ENCODE measurements at places on chromosomes 4 and X.

DNA sequence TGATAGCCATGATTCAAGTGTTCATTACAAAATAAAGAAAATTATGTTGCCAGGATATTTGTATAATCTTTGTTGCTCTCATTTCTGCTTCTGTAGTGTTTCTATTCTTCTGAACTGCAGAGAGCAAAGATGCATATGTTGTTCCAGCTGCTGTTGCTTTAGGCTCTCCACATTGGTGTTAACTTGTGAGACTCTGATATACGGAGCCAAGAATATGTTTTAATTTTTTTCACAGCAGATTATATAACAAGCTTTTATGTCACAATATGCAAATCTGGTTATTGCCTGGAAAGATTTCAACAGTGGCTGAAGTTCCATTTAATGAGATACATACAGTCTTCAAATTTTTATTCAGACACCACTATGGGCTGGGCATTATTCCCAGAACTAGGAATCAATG, 655.0 kb downstream of the GRXCR1 start:
- no peak for DNase-seq

GRCh38 chrX:149799095-149799714, 17.5 kb downstream of the MAGEA9 start:
- no peak for DNase-seq

- DNase-seq: peak; percentile 57
These were observed 273.0 kb downstream of the ARHGAP24 start for GRCh38 chr4:85747882-85748491.

DNA sequence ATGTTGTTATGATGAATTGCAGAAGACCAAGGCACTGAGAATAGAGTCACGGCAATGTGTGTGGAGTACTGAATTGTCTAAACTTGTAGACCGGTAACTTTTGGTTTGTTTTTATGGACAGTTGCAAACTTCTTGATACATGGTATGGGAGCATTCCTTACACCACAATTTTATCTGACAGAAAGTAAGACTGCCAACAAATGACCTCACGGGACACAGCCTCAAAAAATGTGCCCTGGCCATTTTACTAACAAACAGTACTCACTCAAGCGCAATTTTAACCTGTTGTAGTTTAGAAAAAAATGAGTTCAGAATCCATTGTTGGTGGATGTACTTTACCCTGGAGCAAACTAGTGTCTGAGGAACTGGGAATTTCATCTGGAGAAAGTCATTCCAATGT, 321.2 kb downstream of the CAMK2D start:
- DNase-seq: no peak

GRCh38 chr4:683982-684622, 4.8 kb downstream of the SLC49A3 start:
- no peak for DNase-seq

GRCh38 chrX:14030174-14030530, 460 bp upstream of the GEMIN8 start:
- DNase-seq: no peak

GRCh38 chr4:157220371-157220881, at the start of gene GRIA2:
Gene GRIA2 (plus strand): TSS chr4:157220728. CDS start chr4:157221043, 315 bp downstream.
- DNase-seq: no peak

- DNase-seq: no peak
These were observed 163.2 kb downstream of the SLC7A11 start for GRCh38 chr4:138078751-138079520.

DNA sequence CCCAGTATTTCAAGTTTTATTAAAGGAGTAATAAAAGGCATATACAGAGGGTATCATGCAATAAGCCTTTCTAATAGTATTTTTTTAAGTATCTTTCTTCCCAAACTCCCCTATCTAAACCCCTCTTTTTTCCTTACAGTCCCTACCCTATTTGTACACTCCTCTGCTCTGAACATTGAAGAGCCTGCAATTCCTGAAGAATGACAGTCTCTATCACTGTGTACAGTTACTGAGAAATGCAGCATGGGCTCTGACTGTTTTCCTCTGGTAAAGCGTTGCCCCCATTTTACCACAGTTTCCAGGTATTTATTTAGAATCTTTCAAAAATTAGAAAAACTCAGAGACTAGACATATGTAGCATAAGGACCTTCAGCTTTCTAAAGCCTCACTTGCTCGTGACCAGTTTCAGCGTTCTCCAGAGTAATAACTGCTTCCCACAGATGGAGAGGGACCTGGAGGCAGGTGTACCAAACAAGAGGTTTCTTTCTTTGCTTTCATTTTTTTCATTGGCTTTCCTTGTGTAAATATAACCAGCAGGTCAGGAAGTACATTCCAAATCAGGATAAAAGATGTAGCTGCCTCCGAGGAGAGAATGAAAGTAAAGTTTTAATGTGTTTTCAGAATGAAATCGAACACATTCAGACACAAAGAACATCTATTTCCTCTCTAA, 230.8 kb downstream of the CFAP299 start:
- DNase-seq: no peak

- DNase-seq: no peak
These were observed 234.9 kb upstream of the GPC4 start for GRCh38 chrX:133650239-133650638.

- no peak for DNase-seq
These were observed 76.2 kb upstream of the GRXCR1 start for GRCh38 chr4:42816189-42816879.

- DNase-seq: no peak
These were observed 2.7 kb downstream of the PTPN13 start for GRCh38 chr4:86596807-86597206.

DNA sequence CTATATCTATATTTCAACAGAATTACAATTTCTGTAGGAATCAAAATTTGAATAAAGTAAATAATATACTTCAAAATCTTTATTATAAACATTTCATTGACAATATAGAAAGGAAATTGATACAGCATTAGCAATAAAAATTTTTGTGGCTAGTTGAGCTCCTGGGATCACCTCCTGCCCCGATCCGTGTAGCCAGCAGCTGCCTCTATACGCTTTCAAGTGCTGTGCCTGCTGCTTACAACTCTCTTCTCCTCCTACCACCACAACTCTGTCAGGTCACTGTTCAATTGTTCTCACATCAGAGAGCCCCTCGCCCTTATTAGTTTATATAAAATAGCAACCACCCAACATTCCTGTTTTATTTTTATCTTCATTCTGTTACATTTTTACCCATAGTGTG, 27.6 kb downstream of the INPP4B start:
- no peak for DNase-seq

DNA sequence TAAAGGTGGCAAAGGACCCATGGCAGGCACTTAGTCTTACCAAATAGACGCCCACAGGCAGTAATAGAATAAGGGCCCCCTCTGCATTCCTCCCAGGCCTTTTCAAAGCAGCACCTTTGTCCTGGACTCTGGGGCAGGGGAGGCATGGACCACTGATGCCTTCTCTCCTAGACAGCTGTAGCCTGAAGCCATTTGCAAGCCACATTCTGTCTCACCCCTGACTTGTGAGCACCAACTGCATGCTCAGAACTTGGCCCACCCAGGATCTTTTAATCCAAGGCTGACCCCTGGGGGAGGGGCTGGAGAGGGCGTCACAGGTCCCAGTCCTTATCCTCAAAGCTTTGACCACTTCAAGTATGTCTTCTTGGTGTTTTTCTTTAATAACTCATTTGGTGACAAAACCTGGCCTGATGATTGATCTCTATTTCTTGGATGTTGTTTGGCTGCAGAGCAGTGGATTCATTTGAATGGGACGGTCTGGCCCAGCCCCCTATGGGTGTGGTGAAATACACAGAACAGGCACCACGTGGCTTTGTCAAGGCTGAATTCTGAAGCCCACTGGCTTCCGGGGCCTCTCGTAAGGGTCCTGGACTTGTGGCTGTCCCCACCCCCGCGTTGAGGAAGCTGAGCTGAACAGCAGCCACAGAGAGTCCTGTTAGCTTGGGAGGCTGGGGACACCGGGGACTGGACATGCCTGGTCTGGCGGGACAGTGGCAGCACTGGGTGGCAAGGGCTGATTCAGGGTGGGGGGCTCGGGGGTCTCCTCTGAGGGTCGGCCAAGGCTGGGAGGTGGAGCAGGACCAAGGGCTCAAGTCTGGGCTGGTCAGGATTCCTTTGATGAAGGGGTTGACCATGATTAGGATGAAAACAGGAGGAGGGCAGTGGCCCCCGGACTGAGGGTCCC, 36.6 kb downstream of the ADRA2C start:
- no peak for DNase-seq

- DNase-seq: no peak
These were observed 45.9 kb downstream of the FREM3 start for GRCh38 chr4:143654571-143654970.

GRCh38 chr4:95644417-95644816, 95.6 kb upstream of the UNC5C start:
- DNase-seq: no peak

DNA sequence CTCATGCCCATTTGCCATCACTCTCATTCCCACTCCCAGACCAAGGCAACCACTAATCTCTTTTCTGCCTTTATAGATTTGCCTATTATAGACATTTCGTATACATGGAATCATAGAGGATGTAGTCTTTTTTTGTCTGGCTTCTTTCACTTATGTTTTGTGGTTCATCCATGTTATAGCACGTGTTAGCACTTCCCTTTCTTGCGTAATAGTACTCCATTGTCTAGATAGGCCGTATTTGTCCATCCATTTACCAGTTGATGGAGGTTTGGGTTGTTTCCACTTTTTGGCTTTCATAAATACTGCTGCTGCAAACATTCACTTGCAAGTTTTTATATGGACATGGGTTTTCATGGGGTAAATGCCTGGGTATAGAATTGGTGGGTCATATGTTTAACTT, 48.4 kb downstream of the KIF4A start:
- DNase-seq: no peak

- DNase-seq: no peak
These were observed 65.8 kb downstream of the SCML2 start for GRCh38 chrX:18288716-18289115.

DNA sequence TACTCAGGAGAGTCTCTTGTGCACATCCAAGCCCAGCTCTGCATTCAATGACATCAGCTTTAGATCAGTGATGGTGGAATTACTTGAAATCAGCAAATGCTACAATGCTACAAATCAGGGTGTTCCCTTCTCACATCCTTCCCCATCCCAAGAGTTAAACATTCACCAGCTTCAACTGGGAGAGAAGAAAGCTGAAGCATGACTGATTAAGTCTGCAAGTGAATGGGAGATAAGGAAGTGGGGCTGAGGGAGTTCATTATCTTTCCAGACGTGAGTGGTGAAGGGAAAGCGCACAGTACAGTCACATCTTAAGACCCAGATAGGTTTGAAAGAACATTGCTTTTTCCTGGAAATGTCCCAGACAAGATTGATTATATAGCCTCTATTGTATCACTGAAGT, 26.2 kb upstream of the MAP9 start:
- DNase-seq: no peak

DNA sequence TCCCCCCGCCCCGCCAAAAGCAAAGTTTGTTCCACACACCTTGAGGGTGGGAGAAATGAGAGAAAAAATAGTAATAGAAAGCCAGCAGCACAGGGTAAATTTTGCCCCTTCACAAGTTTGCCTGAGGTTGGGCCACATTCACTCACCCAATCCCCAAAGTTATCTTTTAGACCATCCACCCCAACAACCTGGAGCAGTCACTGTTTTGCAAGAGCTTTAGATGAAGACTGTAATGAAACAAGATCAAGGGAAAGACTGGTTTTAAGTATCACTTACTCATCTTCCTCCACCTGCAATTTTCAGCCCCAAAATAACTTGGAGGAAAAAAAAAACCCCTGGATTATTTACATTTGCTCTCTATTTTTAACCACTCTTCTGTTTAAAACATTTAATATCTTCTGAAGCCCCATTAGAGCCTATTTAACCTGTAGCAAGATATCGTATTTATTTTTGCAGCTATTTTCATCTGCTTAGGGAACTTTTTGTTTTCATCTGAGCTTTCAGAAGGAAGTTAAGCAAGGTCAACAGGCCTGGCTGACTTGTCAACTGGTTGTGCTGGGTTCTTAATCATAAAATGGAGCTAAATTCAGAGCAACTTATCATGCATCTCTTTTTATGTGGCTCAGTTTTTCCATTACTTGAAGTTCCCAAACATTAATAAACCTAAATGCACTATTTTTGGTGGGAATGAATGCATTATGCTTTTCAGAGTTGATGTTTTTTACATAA, 24.6 kb upstream of the TBL1X start:
- DNase-seq: no peak

DNA sequence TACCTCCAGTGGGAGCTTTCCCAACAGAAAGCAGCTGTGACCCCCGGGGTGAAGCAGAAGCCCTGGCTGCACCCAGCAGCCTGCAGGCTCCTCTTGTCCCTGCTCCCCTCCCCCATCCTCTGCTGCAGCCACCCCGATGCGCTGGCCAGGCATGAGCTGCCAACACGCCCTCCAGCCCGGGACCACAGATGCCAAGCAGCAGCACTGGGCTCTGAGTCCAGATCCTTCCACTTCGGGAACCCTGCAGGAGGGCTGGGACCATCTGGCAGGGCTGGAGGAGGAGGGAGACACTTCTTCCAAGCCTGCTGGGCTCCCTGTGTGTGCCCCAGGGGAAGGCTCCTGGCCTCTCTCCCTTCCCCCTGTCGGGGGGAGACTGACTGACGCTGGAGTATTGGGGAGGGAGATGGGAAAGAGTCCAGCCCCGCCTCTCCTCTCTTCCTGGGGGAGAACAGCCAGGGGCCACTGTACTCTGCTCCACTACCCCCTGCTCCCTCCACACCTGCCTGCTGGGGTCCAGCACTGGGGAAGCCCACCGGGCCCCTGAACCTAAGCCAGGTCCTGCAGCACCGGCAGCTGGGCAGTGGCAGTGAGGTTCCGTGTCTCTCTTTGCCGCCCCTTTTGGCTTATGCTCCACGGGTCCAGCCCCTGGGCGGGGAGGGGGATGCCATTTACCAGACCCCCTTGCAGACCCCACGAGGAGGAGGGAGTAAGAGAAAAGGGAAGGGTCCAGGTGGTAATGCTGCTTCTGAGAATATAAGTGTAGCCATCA, 55.7 kb downstream of the PPP2R2C start:
- DNase-seq: no peak

- DNase-seq: no peak
These were observed 14.8 kb downstream of the SHROOM3 start for GRCh38 chr4:76449833-76450232.

DNA sequence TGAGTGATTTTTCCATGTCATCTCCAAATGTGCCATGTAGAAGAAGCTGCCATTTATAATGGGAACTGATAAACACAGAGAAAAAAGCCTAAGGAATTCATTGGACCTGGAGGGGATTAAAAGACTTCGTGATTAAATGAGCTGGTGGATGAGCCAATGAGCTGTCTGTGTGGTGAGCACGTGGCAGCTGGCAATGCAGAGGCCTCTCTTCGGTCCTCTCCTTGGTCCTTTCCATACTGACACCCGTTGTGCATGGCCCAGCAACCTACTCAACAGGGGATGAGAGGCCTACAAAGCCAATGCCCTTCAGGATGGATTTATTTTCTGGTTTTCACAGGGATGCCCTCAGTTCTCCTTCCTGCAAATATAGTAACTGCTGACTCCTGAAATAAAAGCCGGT, 87.7 kb upstream of the STS start:
- no peak for DNase-seq

- DNase-seq: no peak
These were observed 38.9 kb downstream of the RGS12 start for GRCh38 chr4:3331511-3332394.

DNA sequence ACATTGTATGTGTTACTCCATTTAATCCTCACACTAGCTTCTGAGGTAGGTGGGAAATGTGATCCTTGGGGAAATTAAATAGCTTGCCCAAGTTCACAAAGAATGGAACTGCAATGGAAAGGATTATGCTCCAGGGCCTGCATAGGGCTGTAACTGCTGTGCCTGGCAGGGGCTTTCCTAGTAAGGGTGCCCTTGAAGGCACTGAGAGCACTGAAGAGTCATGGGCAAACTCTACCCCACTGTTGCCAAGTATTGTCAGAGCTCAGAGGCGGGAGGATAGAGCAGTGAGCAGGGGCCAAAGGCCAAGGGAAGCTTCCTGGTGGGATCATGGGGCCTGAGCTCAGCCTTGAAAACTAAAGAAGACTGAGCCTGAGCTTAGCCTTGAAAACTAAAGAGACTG, 133.0 kb upstream of the NALF2 start:
- DNase-seq: no peak

Data from smooth muscle cell of the brain vasculature (primary cell).